ENCODE measurements at places on chromosomes 6 and 20.

DNA sequence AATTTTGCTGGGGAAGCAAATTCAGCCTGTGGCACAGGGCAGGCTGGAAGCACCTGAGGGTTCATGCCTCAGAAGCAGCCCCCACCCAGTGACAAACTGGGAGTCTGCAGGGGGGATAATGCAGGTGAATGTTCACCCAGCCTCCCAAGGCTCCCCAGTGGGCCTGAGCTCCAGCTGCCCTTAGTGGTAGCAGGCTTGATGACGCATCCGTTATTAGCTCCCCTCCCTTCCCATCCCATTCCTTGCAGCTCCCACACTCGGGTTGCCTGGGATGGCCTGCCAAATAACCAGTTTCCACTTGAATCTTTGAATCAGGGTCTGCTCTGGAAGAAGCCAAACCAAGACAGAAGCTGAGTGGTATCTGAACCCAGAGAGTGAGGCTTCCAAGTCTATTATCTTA lies 15.8 kb downstream of the KCNK15 start:
- DNase-seq: no peak

DNA sequence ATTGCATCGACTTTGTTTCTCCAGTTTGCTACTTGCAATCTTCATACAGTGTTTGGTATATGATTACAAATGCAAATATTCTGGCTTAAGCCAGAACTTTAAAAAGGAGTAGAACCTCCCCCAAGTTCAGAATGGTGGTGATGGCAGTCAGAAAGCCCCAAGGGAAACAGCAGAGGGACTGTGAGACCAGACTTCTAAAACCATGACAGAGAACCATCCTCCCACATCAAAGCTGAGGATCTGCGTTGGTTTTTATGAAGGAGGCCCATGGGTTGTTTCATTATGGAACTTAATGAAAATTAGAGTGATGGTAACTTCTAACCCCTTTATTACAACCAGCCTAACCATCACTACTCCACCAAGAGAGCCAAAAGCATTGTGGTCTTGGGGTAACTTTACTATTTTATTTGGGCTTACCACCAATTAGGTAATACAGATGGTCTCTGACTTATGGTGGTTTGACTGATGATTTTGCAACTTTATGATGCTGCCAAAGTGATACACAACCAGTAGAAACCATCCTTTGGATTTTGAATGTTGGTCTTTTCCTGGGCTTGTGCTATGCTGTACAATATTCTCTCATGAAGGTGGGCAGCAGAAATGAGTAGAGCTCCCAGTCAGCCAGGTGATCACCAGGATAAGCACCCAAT lies 10.9 kb upstream of the MRS2 start:
- DNase-seq: no peak

DNA sequence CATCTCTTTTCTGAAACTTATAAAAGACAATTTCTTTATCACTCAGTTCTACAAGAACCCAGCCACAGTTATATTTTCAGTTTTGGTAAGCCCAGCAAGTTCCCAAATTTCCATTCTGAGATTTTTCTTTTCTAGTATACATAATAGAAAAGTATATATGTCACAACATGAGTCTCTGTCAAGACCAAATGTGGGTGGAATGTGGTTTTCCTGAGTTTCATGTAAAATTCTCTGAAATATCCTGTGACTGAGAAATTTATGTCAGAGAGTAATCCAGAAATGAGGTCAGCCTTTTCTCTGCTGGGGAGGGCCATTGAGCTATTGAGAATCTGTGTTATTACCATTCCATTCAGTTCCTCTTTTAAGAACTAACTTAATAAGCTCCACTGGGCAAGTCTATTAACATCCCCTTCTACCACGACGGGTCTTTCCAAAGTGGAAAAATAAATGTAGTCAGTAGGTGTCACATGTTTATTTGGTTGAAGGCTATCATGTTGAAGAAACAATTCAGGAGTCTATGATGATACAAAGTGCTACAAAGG lies 100.7 kb upstream of the HMGN3 start:
- DNase-seq: no peak

- DNase-seq: no peak
These were observed 64.0 kb downstream of the FOXA2 start for GRCh38 chr20:22520381-22520780.

- no peak for DNase-seq
These were observed 228.6 kb downstream of the TBC1D7 start for GRCh38 chr6:13099771-13100170.

DNA sequence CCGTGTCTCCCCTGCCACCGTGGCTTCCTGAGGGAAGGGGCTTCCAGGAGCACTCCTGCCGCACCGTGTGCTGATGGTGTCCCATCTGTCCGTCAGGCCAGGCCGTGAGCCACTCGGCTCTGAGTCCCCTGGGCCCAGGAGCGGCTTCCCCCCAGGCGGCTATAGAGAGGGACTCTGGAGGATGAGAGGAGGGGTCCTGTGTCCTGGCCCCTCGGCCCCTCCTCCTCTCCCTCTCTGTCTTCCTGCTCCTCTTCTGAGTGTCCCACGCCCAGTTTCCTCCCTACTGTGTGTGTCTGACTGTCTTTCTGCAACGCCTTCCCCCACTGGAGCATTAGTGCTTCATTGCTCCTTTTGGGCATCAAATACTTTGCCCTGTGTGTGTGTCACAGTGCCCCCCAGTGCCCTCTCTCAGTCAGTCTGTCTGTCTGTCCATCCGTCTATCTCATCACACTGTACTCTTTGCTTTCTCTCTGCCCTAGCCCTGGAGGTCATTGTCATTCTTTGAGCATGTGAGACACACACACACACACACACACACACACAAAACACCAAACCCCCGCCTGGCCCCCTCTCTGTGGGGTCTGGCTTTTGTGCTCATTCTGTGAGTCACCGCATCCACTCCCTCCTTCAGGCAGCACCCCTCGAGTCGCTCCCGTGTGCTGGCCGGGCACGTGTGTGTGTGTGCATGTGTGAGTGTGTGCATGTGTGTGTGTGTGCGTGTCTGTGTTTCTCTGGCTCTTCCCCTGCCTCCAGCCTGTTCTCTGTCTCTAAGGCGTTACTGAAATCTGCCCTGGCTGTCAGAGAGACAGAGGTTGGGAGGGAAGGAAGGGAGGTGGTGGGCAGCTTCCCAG lies 71.9 kb downstream of the SRC start:
- DNase-seq: no peak

DNA sequence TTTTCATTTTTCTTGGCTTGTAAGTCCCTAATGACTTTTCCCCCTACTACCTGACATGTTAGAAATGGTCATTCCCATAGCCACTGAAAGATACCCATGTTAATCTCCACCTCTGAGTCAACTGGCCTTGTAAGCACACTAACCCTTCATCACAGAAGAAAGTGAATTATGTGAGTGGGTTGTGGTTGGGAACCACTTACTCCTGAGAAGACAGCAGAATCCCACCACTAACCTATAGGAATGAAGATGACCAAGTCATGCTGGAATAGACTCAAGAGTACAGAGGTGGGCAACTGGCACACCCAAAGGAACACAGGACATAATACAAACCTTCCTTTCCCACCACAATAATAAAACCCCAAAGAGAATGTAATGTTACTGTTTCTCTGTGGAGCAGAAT lies 30.1 kb downstream of the RAMACL start:
- no peak for DNase-seq

DNA sequence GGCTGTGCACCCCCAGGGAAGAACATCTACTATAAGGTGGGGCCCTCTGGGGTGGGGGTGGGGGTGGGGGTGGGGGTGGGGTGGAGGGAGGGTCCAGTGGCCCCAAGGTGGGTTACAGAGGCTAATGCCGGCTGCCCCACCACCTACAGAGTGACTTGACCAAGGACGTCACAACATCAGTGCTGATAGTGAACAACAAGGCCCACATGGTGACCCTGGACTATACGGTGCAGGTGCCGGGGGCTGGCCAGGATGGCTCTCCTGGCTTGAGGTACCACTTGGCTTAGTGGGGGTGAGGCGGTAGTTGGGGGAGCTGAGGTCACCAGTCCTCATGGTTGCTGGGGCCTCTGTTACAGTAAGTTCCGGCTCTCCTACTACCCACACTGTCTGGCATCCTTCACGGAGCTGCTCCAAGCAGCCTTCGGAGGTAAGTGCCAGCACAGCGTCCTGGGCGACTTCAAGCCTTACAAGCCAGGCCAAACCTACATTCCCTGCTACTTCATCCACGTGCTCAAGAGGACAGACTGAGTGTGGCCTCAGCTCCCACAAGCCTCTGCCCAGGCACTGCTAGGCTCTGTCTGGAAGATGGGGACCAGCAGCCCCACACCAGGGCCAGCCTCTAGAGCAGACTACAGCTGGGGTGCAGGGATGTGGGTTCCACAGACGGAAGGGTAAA lies 2.8 kb downstream of the GNMT start:
- DNase-seq: no peak

DNA sequence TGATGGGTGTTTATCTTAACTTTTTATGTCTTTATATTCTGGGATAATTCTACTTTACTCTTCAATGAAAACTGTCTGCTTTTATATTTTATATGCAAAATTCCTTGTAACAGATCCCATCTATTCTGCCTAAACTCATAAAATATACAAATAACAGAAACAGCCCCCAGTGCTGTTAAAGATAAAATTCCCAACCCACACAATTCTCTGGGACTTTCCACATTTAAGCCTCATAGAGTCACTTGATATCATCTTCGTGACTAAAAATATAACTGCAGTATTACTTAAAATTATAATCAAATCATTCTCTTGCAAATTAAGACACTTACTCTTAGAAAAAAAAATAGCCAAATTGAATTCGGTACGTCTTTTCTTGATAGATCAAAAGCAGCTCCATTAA lies 60.2 kb downstream of the INSM1 start:
- DNase-seq: no peak

DNA sequence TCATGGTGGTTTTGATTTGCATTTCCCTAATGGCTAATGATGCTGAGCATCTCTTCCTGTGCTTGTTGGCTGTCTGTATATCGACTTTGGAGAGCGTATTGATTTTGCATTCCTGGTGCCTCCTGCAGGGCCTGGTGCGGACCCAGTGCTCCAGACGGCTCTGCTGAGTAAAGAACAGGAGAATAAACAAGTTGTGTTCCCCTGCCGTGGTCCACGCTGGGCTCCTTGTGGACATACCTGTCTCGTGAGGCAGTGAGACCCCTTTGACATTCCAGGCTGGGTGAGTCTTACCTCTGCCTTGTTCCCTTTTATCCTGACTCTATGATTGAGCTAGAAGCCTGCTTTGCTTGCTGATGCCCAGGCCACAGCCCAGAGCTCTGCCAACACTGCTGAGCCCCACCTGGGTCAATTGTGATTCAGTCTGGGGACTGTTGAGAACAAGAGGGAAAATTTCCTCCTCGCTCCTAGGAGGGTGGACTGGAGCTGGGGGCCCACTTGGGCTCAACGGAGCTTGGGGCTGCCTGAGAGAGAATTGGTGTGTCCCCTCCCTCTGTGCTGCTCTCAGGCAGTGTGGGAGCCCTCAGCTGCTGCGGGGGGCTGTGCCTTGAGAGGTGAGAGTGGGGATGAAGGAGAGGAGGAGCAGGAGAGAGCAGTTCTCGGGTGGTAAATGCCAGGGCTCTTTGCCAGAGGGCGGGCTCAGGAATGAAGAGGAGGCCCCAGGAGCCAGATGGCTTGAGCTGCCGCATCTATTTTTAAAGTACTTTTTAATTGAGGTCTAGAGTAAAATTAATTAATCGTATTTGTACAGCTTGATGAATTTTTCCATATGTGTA lies 43.7 kb upstream of the PMEPA1 start:
- DNase-seq: no peak

- DNase-seq: peak; percentile 86
These were observed 75.6 kb upstream of the RNF24 start for GRCh38 chr20:4090756-4091489.

- no peak for DNase-seq
These were observed 222.4 kb downstream of the TSHZ2 start for GRCh38 chr20:53194306-53195290.

DNA sequence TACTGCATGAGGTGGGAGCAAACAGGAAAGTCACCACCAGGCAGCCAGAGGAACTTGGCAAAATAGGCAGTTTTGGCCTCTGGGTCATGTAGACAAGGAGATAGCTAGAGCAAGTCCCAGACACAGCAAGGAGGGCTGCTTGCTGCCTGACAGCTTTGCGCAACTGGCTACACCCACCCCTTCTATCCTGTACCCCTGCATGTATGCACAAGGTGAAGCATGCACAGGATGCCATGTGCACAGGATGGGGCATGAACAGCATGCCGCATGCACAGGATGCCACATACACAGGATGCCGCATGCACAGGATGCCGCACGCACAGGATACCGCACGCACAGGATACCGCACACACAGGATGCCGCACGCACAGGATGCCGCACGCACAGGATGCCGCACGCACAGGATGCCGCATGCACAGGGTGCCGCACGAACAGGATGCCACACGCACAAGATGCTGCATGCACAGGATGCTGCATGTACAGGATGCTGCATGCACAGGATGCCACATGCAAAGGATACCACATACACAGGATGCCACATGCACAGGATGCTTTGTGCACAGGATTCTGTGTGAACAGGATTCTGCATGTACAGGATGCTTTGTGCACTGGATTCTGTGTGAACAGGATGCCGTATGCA lies 104.9 kb upstream of the IYD start:
- DNase-seq: no peak

DNA sequence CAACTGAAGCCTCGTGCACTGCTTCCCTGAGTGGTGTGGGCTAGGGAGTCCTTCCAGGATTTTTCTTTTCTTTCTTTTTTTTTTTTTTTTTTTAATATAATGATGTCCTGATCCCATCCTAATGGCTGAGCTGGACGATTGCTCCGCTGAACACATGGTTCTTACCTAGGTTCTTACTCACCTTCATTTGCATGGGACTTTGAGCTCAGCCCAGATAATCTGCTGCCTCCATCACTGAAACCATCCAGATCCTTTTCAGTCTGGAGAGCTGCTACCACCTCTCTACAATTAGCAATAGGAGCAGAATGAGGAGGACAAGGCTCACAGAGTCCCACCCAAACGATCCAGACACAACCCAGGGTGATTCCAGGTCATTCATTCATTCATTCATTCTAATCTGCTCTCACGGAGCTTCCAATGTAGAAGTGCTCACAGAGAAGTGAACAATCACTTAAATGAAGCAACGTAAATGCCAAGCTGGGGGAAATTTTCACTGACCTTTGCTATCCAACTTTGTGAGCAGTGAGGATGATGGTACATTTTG lies 246.3 kb upstream of the RREB1 start:
- DNase-seq: no peak

DNA sequence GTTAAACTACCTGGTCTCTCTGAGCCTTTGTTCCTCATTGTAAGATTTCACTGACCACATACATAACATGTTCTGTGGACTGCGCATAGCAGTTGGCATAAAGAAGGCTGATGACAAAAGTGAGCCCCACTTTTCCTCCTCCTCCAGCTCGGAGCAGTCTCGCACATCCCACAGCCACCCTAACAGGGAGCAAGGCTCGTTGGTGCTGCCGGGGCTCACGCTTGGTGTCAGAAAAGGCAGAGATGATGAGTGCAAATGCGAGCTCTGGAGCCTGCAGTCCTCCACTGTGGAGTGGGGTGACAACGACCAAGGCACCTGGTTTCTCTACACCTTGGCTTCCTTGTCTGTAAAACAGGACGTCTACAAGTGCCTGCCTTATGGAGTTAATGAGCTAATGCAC lies 9.7 kb downstream of the TGM3 start:
- no peak for DNase-seq
